Panc1 (cell line): ENCODE measurements at places on chromosomes 2 and 18. TPM values are rescaled to one million over a fixed set of nuclear protein-coding genes. Genes with fewer than 3 reads are reported as not detected.

- no peak for DNase-seq
- no peaks in the 10 kb centered on the region for H3K36me3 ChIP-seq
- no peak overlapping the region for H3K4me3 ChIP-seq
- no peak overlapping the region for H3K27ac ChIP-seq
Observed at GRCh38 chr2:16202266-16203020, 262.1 kb downstream of the MYCN start.

DNA sequence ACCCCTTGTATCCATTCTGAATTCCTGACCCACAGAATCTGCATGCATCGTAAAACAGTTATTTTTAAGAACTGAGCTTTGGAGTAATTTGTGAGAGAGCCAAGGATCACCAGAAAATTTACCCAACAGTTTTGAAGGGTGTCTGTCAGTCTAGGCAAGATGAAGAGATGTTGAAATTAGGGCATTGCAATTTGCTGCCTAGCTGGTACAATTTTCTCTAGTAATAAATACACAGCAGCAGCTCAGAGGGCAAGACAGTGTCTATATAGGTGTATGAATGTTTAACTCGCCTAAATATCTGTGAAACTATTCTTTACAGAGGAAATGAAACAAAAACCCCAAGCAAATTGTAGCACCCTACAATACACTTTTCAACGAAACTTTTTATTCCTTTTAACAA is 377.8 kb upstream of the POU3F3 start:
- no peaks in the 10 kb centered on the region for H3K4me1 ChIP-seq
- no peak overlapping the region for H3K4me3 ChIP-seq
- DNase-seq: no peak
- H3K36me3 ChIP-seq: no peaks in the 10 kb centered on the region

- no peak for DNase-seq
- no peaks in the 10 kb centered on the region for H3K36me3 ChIP-seq
- H3K4me3 ChIP-seq: no peak overlapping the region
- H3K27me3 ChIP-seq: no peaks in the 10 kb centered on the region
- peaks cover 11% of the 10 kb centered on the region; the same call in 1 of the 2 replicates for H3K4me1 ChIP-seq
- no peak overlapping the region for H3K27ac ChIP-seq
Observed at GRCh38 chr2:196990788-196991461, 64.4 kb upstream of the PGAP1 start.

GRCh38 chr2:160516547-160517365 is 23.1 kb upstream of the RBMS1 start:
- no peaks in the 10 kb centered on the region for H3K27me3 ChIP-seq
- H3K27ac ChIP-seq: no peak overlapping the region
- no peaks in the 10 kb centered on the region for H3K36me3 ChIP-seq
- H3K4me1 ChIP-seq: no peaks in the 10 kb centered on the region
- no peak overlapping the region for H3K4me3 ChIP-seq

UGT1A10 gene
- not detected for total RNA-seq

CLIP4 gene
- 43.0 TPM for total RNA-seq

AP1S3 gene
- 66.3 TPM for total RNA-seq

DUSP2 gene
- total RNA-seq: 4.9 TPM

GRCh38 chr2:193371200-193371599 is 1176.5 kb upstream of the TMEFF2 start:
- DNase-seq: no peak
- no peaks in the 10 kb centered on the region for H3K36me3 ChIP-seq
- H3K27me3 ChIP-seq: no peaks in the 10 kb centered on the region
- H3K27ac ChIP-seq: no peak overlapping the region
- no peak overlapping the region for H3K4me3 ChIP-seq

CARF gene
- 8.0 TPM for total RNA-seq

GRCh38 chr2:67600222-67600871 is 203.2 kb downstream of the ETAA1 start:
- H3K27me3 ChIP-seq: no peaks in the 10 kb centered on the region
- H3K27ac ChIP-seq: no peak overlapping the region
- no peak for DNase-seq
- H3K4me3 ChIP-seq: no peak overlapping the region
- no peaks in the 10 kb centered on the region for H3K36me3 ChIP-seq

DNA sequence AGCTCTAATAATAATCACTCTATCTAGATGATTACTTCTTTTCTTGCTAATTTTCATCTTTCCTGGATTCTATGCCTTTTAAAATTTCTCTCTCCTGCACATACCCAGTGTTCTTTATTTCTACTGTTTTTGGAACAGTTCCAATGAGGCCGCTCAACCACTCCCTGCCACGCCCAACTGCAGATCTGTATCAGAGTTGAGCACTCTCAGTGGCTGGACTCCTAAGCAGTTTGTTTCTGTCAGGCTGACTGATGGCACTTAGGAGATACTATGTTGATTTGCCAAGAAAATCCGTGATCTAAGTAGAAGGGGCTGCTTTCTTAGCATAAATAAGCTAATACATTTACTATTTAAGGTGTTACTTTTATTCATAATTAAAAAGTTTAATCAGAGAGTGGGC is 192.8 kb downstream of the ARHGAP15 start:
- H3K27ac ChIP-seq: no peak overlapping the region
- no peaks in the 10 kb centered on the region for H3K36me3 ChIP-seq
- no peaks in the 10 kb centered on the region for H3K4me1 ChIP-seq
- no peak for DNase-seq
- H3K27me3 ChIP-seq: no peaks in the 10 kb centered on the region

GRCh38 chr2:156430236-156430979 is 5.8 kb upstream of the GPD2 start:
- H3K4me1 ChIP-seq: peaks cover 9% of the 10 kb centered on the region
- DNase-seq: no peak

ARHGAP28 gene
- 0.41 TPM for total RNA-seq

- no peaks in the 10 kb centered on the region for H3K27me3 ChIP-seq
- no peaks in the 10 kb centered on the region for H3K36me3 ChIP-seq
- no peak overlapping the region for H3K27ac ChIP-seq
- DNase-seq: no peak
Observed at GRCh38 chr2:186852508-186852907, 3.5 kb upstream of the ZSWIM2 start.

RND3 gene
- 45.3 TPM for total RNA-seq

- H3K27ac ChIP-seq: no peak overlapping the region
- H3K27me3 ChIP-seq: no peaks in the 10 kb centered on the region
- no peaks in the 10 kb centered on the region for H3K36me3 ChIP-seq
- no peak for DNase-seq
- peaks cover 15% of the 10 kb centered on the region for H3K4me1 ChIP-seq
Observed at GRCh38 chr2:239305771-239306170, 95.0 kb downstream of the HDAC4 start.

GRCh38 chr2:236335696-236336574 is 71.7 kb upstream of the ASB18 start:
- H3K27ac ChIP-seq: no peak overlapping the region
- no peaks in the 10 kb centered on the region for H3K4me1 ChIP-seq
- H3K36me3 ChIP-seq: no peaks in the 10 kb centered on the region
- no peak for DNase-seq
- H3K4me3 ChIP-seq: no peak overlapping the region
- no peaks in the 10 kb centered on the region for H3K27me3 ChIP-seq

DNA sequence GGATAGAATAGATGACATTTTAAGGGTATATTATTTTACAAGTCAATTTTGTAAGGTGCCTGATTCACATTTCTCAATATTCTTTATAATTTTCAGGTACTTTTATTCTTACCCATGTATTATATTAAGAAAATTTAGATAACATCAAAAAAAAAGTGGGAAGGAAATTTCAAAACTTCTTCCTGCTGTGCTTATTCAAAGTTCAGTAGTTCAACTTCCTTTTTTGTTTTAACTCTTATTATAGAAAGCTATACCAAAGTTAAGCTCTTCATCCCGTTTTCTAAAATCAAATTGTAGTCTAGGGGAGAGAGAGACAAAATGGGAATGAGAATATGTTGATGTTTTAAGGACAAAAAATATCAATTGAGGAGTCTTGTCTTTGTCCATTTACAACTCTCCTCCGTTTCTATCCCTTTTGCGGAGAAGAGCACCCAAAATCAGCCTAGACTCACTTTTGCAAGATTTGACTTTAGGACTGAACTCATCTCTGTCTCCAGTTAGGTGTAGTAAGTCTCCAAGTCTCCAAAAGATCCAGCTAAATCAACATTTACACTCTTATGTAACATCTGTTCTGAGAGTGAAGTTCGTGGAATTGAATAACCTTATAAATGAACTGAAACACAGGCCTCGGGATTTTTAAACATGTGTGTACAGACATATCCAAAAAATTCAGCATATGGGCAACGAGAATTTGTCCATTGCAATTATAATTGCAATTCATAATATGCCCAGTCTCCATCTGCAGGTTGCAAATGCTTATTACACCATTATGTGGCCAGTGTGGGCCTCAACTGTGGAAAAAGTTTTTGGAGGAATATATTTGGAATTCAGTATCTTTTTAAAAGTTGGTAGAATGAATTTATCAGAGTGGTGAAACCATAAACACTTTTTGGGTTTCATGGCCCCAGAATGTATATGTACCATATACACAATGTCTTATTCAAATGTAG is 23.9 kb downstream of the FAM124B start:
- DNase-seq: no peak
- no peaks in the 10 kb centered on the region for H3K4me1 ChIP-seq
- no peaks in the 10 kb centered on the region for H3K36me3 ChIP-seq
- no peaks in the 10 kb centered on the region for H3K27me3 ChIP-seq
- H3K4me3 ChIP-seq: no peak overlapping the region

GRCh38 chr2:226548732-226549131 is 250.9 kb downstream of the IRS1 start:
- H3K27me3 ChIP-seq: no peaks in the 10 kb centered on the region
- H3K4me1 ChIP-seq: no peaks in the 10 kb centered on the region
- no peak overlapping the region for H3K27ac ChIP-seq
- no peak overlapping the region for H3K4me3 ChIP-seq

DNA sequence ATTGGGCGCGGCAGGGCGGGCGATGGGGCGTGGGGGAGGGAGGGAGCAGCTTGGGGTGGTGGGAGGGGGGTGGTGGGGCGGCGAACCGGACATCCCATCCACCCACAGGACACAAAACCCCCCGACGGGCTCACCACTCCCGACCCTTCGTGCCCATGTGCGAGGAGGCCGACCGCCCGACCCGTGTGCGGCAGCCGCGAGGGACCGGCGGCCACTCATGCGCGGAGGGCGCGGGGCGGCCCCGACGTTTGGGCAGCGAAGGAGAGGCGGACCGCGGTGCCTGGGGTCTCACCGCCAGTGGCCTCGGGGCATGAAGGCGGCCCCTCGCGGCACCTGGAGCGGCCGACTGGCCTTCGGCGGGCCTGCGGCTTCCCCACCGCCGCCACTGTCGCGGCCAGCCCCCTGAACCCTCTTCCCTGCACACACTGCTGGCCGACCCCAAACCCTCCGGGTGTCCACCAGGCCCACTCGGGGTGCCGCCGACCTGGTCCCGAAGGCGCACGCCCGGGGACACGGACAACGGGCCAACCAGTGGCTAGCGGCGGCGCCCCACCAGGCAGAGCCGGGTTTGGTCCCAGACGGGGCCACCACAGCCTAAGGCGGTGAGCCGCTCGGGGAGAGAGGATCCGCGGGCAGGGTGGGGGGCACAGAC is 94.6 kb upstream of the ANKRD30BL start:
- no peak overlapping the region for H3K27ac ChIP-seq
- DNase-seq: no peak
- no peaks in the 10 kb centered on the region for H3K27me3 ChIP-seq
- H3K4me1 ChIP-seq: no peaks in the 10 kb centered on the region

DNA sequence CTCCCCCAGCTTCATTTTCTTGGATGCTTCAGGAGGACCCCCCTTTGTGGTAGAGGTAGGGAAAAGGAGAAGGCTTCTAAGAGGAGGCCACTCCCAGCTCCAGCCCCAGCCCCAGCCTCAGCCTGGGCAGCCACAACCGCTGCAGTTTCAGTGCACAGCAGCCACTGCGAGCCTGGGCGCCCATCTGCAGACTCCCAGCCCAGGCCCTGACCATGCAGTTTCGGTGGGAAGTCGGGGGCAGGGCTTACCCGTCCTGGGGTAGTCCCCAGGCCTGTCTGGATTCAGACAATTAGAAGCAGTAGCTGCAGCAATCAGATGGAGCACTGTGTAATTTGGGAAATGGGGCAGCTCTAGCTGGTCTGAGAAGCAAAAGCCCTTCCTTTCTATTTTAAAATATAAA is 28.6 kb downstream of the ITM2C start:
- H3K36me3 ChIP-seq: no peaks in the 10 kb centered on the region
- H3K4me3 ChIP-seq: no peak overlapping the region
- H3K4me1 ChIP-seq: no peaks in the 10 kb centered on the region; the same call in 1 of the 2 replicates

DNA sequence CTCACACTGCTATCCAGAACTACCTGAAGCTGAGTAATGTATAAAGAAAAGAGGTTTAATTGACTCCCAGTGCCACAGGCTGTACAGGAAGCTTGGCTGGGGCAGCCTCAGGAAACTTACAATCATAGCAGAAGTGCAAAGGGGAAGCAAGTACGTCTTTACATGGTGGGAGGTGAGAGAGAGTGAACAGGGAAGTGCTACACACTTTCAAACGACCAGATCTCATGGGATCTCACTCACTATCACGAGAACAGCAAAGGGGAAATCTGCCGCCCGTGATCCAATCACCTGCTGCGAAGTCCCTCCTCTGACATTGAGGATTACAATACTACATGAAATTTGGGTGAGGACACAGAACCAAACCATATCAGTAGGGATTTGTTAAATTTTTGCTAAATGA is 150.4 kb upstream of the NXPH2 start:
- no peaks in the 10 kb centered on the region for H3K36me3 ChIP-seq
- H3K27me3 ChIP-seq: no peaks in the 10 kb centered on the region

DNA sequence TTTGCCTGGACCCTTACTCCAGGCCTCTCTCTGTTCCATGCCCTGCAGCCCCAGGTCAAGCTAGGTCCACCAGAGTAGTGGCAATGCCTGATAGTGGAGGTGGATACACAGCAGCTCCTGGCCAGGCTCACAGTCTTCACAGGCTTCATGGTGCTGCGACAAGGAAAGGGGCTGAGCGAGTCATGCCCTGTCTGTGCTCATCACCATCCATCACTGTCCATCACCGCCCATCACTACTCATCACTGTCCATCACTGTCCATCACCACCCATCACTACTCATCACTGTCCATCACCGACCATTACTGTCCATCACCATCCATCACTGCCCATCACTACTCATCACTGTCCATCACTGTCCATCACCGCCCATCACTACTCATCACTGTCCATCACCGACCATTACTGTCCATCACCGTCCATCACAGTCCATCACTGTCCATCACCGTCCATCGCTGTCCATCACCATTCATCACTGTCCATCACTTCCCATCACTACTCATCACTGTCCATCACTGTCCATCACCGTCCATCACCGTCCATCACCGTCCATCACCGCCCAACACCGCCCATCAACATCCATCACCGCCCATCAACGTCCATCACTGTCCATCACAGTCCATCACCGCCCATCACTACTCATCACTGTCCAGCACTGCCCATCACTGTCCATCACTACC is 57.1 kb upstream of the OTOS start:
- no peak for DNase-seq
- H3K36me3 ChIP-seq: no peaks in the 10 kb centered on the region
- no peak overlapping the region for H3K27ac ChIP-seq

- no peaks in the 10 kb centered on the region for H3K36me3 ChIP-seq
- peak within 1 kb of the TSS; percentile 35 for H3K4me3 ChIP-seq
- peaks cover 28% of the 10 kb centered on the region for H3K4me1 ChIP-seq
Observed at GRCh38 chr2:218880102-218880858, at the start of gene WNT10A. Gene WNT10A (plus strand): TSS chr2:218880852. CDS start chr2:218880996, 144 bp downstream.
